ENCODE measurements at places on chromosomes 3 and 15.
A peak's percentile ranks its signal among the peaks of the same experiment; 100 is the strongest.

- DNase-seq, result no peak
These were observed 19.8 kb upstream of the CHCHD6 start for GRCh38 chr3:126684218-126684751.

DNA sequence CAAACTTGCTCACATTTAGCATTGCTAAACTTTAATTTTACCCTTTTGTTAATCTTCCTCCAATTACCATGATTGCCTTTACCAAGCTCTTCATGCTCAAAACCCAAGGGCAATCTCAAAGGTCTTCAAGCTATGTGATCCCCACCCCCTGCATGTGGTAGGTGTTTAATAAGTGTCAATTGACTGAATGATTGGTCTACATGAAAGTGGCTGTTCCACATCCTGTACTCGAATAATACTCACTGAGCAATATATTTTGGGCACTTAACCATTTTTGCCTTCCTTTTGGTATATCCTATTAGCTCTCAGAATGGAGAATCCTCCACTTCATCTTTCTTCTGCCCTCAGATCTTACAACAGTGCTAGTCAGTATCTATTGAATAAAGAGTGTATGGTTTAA is 17.1 kb downstream of the RBMS3 start:
- no peak for DNase-seq

DNA sequence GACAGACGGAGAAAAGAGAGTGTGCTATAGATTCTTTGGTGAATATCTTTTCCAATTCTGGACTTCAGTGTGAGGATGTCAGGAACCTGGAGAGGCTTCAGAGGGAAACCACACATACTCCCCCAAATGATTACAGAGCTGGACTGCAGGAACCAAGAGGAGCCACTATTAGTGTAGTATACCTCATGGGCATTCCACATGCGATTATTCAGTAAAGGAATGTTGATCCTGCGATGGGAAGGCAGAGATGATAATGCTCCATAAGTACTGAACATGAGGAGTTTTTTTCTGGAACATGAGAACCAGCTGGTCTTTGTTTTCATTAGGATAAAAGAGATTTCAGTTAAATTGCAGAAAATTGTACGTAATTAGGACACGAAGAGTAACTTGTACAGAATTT is 18.7 kb downstream of the STARD9 start:
- no peak for DNase-seq

- peak; percentile 36 for DNase-seq
These were observed 43.9 kb downstream of the MEIS2 start for GRCh38 chr15:37056177-37057121.

GRCh38 chr3:56229311-56229710 is 239.0 kb downstream of the ERC2 start:
- no peak for DNase-seq

- DNase-seq, result peak; percentile 97
These were observed 18.0 kb upstream of the LOXL1 start for GRCh38 chr15:73908030-73908821.

DNA sequence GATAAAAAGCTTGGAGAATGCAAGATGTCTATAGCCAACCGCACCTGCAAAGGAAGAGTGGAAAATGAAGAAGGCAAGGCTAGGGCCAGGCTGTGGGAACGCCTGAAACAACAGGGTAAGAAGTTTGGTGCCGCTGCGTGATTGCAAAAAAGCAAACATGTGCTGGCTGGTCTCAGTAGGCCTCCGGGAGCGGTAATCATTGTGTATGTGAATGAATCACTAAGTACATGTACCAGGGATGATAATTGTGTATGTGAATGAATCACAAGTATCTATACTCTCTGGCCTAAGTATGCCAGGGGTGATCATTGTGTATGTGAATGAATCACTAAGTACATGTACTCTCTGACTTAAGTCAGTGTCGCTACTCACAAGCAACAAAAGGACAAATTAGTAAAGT is 40.3 kb upstream of the PARL start:
- DNase-seq, result no peak

DNA sequence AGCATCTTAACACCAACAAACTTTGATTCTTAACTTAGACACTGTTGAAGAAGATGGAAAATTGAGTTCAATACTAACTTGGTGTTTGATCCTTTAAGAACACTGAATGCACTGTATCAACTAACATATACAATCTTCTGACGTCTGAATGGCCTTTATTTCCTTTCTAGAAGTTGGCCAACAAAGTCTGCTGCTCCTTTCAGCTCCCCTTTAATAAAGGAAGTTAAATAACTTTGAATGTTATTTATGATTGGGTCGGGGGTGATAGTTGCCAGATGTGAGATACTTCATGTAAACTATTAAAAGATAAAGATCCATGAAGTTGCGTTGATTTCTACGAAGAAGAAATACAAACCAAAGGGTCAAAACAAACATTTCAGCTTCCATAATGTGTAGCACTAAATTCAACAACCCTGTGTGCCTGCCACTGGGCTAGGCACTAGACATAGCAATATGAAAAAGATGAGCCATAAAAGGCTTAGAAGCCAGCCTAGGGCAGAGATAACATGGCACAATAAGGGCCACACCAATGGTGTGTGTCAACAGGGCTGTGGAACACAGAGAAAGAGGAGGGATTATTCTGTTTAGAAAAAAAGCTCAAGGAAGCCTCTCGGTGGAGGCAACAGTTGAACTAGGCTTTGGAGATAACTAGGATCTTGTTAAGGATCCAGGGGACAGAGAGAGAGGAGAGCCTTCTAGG is 337.8 kb downstream of the MECOM start:
- no peak for DNase-seq

DNA sequence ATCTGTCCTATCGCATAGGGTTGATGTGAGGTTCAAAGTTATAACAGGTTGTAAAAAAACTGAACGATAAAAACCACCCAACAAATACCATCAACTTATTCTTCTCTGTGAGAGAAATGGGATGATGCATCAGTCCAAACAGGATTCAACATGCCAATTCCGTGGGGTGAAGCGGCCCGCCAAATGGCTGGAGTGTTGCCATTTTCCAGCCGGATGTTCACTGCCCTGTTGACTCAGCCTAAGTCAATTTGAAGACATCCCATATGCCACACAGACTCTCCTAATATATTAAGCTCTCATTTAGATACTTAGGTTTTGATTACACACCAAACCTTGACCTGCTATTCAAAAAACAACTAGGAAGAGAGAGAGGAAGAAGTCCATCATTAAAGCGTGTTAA is 311.1 kb downstream of the VPS13C start:
- DNase-seq, result no peak

DNA sequence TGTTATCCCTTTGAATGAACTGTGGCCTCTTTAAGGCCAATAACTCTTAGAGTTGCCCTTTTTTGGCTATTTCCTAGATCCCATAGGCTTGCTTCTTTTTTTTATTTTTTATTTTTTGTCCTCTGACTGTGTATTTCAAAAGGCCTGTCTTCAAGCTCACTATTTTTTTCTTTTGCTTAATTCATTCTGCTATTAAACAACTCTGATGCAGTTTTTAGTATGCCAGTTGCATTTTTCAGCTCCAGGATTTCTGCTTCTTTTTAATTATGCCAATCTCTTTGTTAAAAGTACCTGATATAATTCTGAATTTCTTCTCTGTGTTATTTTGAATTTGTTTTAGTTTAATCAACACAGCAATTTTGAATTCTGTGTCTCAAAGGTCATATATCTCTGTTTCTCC is 912.1 kb downstream of the PLOD2 start:
- no peak for DNase-seq

- DNase-seq, result no peak
These were observed 1202.7 kb downstream of the OTOL1 start for GRCh38 chr3:162699291-162699690.

DNA sequence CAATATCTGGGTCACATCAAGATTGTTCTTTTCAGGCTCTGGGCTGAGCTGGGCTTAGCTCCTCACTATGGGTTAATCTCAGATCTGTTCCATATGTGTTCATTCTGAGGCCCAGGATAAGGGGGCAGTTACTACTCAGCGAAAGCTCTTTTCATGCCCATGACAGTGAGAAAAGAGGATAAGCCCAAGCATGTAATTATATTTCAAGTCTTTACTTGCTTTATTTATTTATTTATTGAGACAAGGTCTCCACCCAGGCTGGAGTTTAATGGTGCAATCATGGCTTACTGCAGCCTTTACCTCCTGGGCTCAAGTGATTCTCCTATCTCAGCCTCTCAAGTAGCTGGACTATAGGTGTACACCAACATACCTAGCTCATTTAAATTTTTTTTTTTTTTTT is 44.7 kb upstream of the SELENOK start:
- no peak for DNase-seq

DNA sequence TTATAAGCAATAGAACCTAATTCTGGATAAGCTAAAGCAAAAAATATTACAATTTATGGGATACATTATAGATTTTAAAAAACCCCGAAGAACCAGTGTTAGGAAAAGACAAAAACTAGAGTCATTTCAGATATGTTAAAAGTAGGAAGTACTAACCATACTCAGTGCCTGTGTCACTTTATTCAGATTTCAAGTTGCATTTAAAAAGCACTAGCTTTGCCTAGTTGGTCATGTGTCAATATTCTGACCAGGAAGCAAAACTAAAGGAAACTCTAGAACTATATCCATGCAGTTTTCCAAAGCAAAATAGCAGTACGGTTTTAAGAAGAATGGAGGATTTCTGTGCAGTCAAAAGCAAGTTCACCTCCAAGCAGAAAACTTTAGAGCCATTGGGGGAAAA is 88.4 kb downstream of the RAP2B start:
- no peak for DNase-seq

GRCh38 chr3:190807719-190808375 is 54.6 kb downstream of the GMNC start:
- no peak for DNase-seq

- DNase-seq, result no peak
These were observed 61.6 kb upstream of the TGFBR2 start for GRCh38 chr3:30544812-30545211.

GRCh38 chr3:67712259-67712658 is 57.8 kb upstream of the SUCLG2 start:
- DNase-seq, result no peak

- no peak for DNase-seq
These were observed 17.7 kb upstream of the HEG1 start for GRCh38 chr3:125073390-125073905.

- DNase-seq, result no peak
These were observed 38.7 kb downstream of the THSD4 start for GRCh38 chr15:71153823-71154524.

GRCh38 chr3:138461896-138462295 is 27.5 kb downstream of the ESYT3 start:
- no peak for DNase-seq
